Activated naive CD4-positive, alpha-beta T cell treated with anti-CD3 and anti-CD28 coated beads for 36 hours (primary cell): ENCODE measurements at places on chromosomes 5 and 9. TPM values are rescaled to one million over a fixed set of nuclear protein-coding genes. Genes with fewer than 3 reads are reported as not detected.

DNA sequence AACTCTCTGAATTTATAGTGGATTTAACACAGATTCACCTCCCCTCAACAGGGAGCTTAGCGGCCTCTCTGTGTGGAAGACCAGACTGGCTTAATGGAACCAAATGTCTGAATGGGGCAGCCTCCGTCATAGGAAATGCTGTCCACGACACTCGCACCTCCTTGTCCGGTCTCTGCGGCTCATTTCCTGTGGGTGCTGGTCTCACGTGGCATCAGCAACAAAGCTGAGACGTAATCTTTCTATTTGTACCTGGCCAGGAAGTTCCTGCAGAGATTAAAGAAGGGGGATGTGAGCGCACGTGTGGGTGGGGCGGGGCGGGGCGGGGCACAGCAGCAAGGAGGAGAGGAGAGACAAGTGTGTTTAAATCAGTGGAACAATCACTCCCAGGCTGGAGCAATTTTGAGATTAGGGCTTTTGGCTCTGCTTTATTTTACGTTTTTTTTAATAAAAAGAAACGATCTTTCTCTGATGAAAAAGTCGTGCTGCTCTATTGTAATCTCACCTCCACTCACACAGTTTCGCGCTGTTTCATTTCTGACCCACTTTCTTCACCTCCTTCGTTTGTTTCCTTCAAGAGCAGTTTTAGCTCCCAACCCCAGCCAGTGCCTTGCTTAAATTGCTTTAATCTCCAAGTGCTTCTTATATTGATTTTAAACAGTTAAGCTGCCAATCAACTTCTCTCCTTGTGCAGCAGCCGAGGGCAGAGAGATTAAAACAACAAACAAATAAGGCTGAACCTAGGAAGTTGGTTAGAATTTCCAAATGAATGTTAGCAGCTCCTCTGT lies 132.2 kb upstream of the ASTN2 start:
- DNase-seq: peak; percentile 12
- no peak overlapping the region for H3K27ac ChIP-seq
- H3K36me3 ChIP-seq: no peaks in the 10 kb centered on the region
- peaks cover 11% of the 10 kb centered on the region for H3K4me1 ChIP-seq
- peaks cover 5% of the 10 kb centered on the region for H3K27me3 ChIP-seq

DNA sequence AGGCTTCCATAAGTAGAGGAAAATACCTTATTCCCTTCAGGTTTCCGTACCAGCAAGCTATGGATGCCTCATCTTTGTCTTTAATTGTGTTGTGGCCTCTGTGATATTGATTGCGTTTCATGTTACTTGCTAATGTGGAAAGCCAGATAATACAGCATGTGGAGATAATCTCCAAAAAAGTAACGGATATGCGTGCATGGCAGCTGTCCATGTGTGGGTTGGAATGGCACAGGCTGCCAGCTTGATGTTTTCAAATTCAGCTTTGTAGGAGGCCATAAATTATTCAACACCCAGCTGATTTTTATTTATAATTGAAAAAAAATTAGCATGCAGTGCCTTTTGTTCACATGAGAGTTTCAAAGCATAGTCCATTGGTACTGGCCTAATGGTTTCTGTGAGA lies 144.9 kb downstream of the GIN1 start:
- no peak for DNase-seq
- H3K4me1 ChIP-seq: no peaks in the 10 kb centered on the region
- H3K36me3 ChIP-seq: peaks cover 7% of the 10 kb centered on the region
- H3K27me3 ChIP-seq: no peaks in the 10 kb centered on the region
- no peak overlapping the region for H3K4me3 ChIP-seq
- no peak overlapping the region for H3K27ac ChIP-seq

IFNA17 gene
- not detected for total RNA-seq

GRCh38 chr5:21070858-21071257 lies 1082.9 kb upstream of the CDH18 start:
- no peak overlapping the region for H3K27ac ChIP-seq
- no peaks in the 10 kb centered on the region for H3K4me1 ChIP-seq
- H3K27me3 ChIP-seq: no peaks in the 10 kb centered on the region

DNA sequence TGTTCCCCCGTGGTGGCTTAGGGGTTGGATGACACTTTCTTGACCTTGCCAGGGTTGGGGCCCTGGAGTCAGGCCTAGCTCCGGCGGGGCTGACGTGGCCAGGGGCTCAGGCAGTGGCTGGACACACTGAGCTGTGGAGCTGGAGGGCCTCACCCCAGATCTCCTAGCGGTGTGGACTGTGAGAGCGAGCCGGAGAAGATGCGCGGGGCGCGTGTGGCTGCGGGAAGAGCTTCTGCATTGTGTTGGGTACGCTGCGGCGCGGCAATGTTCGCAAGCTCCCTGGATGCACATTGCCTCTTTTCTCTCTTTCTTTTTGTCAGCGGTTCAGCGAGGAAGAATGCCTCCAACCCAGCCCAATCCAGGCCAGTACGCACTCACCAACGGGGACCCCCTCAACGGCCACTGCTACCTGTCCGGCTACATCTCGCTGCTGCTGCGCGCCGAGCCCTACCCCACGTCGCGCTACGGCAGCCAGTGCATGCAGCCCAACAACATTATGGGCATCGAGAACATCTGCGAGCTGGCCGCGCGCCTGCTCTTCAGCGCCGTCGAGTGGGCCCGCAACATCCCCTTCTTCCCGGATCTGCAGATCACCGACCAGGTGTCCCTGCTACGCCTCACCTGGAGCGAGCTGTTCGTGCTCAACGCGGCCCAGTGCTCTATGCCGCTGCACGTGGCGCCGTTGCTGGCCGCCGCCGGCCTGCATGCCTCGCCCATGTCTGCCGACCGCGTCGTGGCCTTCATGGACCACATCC lies 4.8 kb downstream of the NR2F1 start:
- DNase-seq: no peak
- no peak overlapping the region for H3K27ac ChIP-seq
- no peak overlapping the region for H3K4me3 ChIP-seq

DNA sequence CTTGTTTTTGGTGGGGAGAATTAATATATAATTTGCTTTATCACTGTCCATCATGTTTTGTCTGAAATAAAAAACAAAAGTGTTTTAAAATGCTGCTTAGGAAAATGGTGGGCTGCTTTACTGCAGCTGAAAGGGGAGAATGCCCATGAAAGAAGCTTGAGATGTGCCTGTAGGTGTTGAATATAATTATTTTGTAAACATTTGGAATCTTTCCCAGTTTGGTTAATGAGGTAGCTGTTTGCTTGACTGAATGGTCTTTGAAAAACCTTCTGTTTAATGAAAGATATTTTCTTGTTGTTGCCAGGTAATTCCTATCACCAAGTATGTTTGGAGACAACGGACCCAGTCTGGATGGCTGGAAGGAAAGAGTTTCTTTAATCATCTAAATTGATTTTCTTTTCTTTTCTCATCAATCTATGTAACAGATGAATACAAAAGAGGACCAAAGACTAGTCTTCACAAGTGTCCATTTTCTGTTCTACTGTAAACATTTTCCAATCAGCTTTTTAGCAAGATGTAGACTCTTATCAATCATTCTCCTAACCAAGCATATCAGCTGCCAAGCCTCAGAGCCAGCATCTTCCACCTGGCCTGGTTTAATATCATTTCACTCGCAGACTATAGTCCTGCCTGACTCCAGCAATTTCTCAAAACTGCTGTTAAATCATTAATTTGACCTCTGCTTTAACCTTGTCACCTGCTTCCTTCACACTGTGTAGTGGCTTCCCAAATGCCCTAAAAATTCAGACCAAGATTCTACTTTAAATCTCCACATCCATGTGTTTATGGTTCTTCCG lies 441.2 kb upstream of the CHD1 start:
- no peaks in the 10 kb centered on the region for H3K4me1 ChIP-seq
- DNase-seq: no peak
- no peak overlapping the region for H3K4me3 ChIP-seq
- no peaks in the 10 kb centered on the region for H3K27me3 ChIP-seq
- H3K36me3 ChIP-seq: no peaks in the 10 kb centered on the region

- no peaks in the 10 kb centered on the region for H3K36me3 ChIP-seq
- no peak within 1 kb of the TSS for H3K27ac ChIP-seq
- DNase-seq: no peak
- H3K4me3 ChIP-seq: no peak within 1 kb of the TSS
- peaks cover 10% of the 10 kb centered on the region for H3K4me1 ChIP-seq
Measured at GRCh38 chr9:136662656-136663581, at the start of gene EGFL7. TSS of gene EGFL7 (plus strand) at chr9:136662916. CDS start at chr9:136668283, 5,367 bp downstream.

GRCh38 chr9:70954126-70954525 lies 167.3 kb downstream of the TRPM3 start:
- H3K27me3 ChIP-seq: peaks cover 4% of the 10 kb centered on the region
- H3K36me3 ChIP-seq: no peaks in the 10 kb centered on the region
- no peak overlapping the region for H3K4me3 ChIP-seq
- DNase-seq: no peak
- no peak overlapping the region for H3K27ac ChIP-seq

- no peaks in the 10 kb centered on the region for H3K36me3 ChIP-seq
- H3K4me1 ChIP-seq: peaks cover 10% of the 10 kb centered on the region
Measured at GRCh38 chr5:5140479-5141338, 579 bp downstream of the ADAMTS16 start.

DNA sequence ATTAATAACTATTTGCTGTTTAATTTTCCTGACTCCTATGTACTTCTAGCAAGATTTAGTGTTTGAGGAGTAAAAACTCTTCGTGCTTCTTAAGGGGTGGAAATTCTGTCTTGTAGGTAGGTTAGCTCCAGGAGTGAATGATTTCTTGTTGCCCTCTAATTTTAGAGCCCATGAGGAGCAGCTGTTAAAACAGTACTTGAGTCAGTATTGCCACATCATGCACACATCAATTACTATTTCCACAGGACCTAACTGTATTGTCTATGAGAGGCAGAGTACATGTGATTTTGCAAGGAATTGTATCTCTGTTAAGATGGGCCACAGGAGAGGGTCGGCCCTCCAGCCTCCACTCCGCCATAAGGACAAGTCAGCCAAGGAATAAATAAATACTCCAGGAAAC lies 91.2 kb downstream of the PDZD2 start:
- no peaks in the 10 kb centered on the region for H3K4me1 ChIP-seq
- no peak for DNase-seq
- no peaks in the 10 kb centered on the region for H3K27me3 ChIP-seq

TRAPPC13 gene
- 25.7 TPM for total RNA-seq

TMEM215 gene
- not detected for total RNA-seq

GRCh38 chr9:69023650-69024049 lies 9.7 kb upstream of the PRKACG start:
- DNase-seq: no peak
- peaks cover 32% of the 10 kb centered on the region for H3K4me1 ChIP-seq
- H3K4me3 ChIP-seq: no peak overlapping the region
- H3K27me3 ChIP-seq: no peaks in the 10 kb centered on the region

DNA sequence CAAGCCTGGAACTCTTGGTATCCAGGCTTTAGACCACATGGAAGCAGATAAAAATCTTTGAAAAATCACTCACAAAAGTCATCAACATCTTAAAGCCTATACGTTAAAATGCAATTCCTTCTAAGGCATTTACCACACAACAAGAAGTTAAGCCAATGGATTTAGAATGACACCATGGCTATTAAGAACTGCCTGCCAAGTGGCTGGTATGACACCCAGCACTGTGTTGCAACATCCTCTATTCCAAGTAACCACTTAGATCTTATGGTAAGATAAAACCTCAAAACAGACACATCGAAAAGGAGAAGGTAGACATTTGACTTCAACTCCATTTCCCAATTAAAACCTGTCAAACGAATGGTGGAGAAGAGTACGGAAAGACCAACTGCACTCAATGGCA lies 344.2 kb upstream of the SLC30A5 start:
- H3K27me3 ChIP-seq: no peaks in the 10 kb centered on the region
- no peaks in the 10 kb centered on the region for H3K36me3 ChIP-seq
- no peak for DNase-seq

- no peaks in the 10 kb centered on the region for H3K36me3 ChIP-seq
- H3K27ac ChIP-seq: no peak overlapping the region
- H3K4me1 ChIP-seq: no peaks in the 10 kb centered on the region
- no peak for DNase-seq
Measured at GRCh38 chr9:33799928-33800704, 4.8 kb downstream of the PRSS3 start.

LCN1 gene
- total RNA-seq: not detected

- no peak for DNase-seq
- no peaks in the 10 kb centered on the region for H3K27me3 ChIP-seq
- no peaks in the 10 kb centered on the region for H3K4me1 ChIP-seq
- no peaks in the 10 kb centered on the region for H3K36me3 ChIP-seq
Measured at GRCh38 chr5:150570333-150570732, 62.4 kb downstream of the NDST1 start.

DNA sequence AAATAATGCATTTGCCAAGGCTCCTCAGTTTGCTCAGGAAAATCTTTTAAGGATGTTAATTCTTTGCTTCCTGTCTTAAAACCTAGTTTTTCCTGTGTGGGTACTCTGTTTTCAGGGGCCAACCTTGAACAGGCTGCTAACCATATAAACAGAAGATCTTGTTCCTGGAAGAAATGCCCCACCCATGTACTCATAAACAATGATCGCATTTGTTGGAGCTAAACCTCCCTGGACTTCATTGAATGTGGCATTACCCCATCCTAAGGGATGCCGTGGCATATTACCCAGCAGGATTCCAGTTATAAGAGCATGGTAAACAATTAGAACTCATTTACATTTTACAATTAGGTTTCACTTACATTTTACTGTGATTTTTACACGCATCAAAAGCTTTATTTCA lies 436.0 kb downstream of the ZNF608 start:
- no peaks in the 10 kb centered on the region for H3K36me3 ChIP-seq
- H3K4me1 ChIP-seq: no peaks in the 10 kb centered on the region
- no peak overlapping the region for H3K27ac ChIP-seq

MARCOL gene
- total RNA-seq: not detected

- no peak overlapping the region for H3K4me3 ChIP-seq
- DNase-seq: no peak
- no peaks in the 10 kb centered on the region for H3K27me3 ChIP-seq
- H3K36me3 ChIP-seq: peaks cover 44% of the 10 kb centered on the region
- peaks cover 16% of the 10 kb centered on the region for H3K4me1 ChIP-seq
- no peak overlapping the region for H3K27ac ChIP-seq
Measured at GRCh38 chr9:131447600-131447999, 53.7 kb downstream of the PRRC2B start.
